ENCODE measurements at places on chromosomes 11 and 22.

- DNase-seq = no peak
These were observed 250.0 kb downstream of the NXPE2 start for GRCh38 chr11:114928260-114928870.

DNA sequence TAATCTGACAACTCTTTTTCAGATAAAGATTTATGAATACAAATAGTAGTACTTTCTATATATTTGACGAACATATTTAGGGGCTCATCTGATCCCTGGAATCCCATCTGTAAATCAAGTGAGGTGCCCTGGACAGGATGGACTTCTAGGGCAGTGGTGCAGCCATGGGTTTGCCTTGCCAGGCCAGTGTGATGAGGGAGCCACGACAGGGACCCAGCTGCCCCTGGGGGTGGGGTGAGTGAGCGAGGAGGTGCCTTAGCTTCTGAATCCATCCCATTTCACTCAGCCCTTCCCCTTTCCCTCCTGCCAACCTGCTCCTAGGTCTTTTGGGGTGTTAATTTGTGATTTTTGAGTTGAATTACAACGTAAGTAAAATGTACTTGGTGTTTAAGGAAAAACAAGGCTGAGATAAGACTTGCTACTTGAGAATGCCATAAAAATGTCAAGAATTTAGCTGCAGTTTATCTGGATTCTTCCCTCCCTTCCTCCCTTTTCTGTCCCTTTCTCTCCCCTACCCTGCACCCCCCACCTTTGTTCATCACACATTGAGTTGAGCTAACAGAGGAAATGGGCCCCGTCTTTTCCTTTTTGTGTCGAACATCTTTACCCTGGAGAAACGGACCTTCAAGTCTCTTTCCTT, 60.8 kb downstream of the PPFIBP2 start:
- DNase-seq = no peak

GRCh38 chr11:120244476-120245365, 4.8 kb downstream of the POU2F3 start:
- no peak for DNase-seq

- DNase-seq = no peak
These were observed 43.8 kb upstream of the RTL6 start for GRCh38 chr22:44541671-44542319.

- no peak for DNase-seq
These were observed 4.6 kb upstream of the GAS2L1 start for GRCh38 chr22:29301716-29302401.

- no peak for DNase-seq
These were observed 43.8 kb upstream of the API5 start for GRCh38 chr11:43267856-43268580.
